ENCODE measurements at places on chromosomes 12 and 14.

DNA sequence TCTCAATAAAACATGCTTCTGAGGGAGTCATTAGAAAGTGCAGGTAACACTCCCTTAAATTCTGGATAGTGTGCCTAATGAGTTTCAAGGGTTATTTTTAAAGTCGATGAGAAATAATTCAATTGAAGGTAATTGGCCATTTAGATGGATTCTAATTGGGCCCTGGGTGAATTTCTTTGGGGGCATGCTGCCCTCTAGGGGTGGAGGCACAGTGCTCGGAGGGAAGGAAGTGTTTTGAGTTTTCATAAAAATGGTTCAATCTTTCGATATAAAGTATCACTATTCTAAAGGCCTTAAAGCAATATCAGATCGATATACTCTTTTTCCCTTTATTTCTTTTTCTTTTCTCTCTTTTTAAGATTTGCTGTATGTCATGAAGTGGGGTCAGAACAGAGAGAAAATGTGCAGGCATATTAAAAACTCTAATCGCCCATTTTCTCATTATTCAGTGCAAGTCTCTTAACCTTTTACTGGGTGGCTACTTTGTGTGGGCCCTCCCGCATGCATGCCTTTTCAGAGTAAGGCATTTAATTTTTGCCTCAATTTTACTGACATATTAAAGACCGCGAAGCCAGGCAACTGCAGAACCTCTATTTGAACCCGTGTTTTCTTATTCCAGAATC lies 25.5 kb downstream of the NKX2-8 start:
- DNase-seq: no peak

- no peak for DNase-seq
Measured at GRCh38 chr14:94480809-94481208, 4.8 kb upstream of the SERPINA9 start.

- no peak for DNase-seq
Measured at GRCh38 chr14:65070471-65070976, 31.8 kb downstream of the MAX start.

DNA sequence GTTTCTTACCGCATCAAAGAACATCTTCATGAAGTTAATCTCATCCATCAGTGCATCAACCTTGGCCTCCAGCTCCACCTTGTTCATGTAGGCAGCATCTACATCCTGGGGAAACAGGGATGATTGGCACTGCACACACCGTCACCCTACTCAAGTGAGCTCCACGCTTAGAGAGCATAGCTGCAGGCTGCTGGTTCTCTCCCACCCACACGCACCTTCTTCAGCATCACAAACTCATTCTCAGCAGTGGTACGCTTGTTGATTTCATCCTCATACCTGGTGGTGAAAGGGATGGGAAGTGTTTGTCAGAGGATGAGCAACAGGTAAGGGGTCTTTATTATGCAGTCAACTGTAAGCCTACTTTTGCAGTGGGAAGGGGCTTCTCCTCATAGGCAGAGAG lies 2.3 kb downstream of the KRT5 start:
- no peak for DNase-seq

- no peak for DNase-seq
Measured at GRCh38 chr14:58662018-58662417, 24.3 kb downstream of the DACT1 start.

- no peak for DNase-seq
Measured at GRCh38 chr12:19449814-19450213, 10.5 kb downstream of the AEBP2 start.

GRCh38 chr12:7868391-7868790 lies 4.3 kb downstream of the SLC2A14 start:
- no peak for DNase-seq

GRCh38 chr12:55711786-55712553 lies 3.9 kb upstream of the BLOC1S1 start:
- no peak for DNase-seq

DNA sequence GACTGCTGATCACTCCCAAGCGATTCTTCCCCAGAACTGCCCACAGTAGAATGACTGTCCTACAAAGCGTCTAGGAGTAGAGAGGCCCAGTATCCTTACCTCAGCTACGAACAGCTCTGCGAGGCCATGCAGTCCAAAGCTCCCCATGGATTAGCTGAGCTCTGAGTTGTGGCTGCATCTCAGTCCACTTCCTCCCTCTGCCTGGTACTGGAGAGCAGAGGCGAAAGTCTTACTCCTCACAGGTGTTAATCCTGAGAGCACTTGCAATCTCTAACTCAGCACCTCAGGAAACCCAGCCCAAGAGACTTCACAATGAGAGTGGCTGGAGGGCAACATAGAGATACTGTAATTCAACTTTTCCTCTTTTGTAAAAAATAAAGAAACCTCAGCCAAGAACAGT lies 493.1 kb downstream of the BCAT1 start:
- no peak for DNase-seq

DNA sequence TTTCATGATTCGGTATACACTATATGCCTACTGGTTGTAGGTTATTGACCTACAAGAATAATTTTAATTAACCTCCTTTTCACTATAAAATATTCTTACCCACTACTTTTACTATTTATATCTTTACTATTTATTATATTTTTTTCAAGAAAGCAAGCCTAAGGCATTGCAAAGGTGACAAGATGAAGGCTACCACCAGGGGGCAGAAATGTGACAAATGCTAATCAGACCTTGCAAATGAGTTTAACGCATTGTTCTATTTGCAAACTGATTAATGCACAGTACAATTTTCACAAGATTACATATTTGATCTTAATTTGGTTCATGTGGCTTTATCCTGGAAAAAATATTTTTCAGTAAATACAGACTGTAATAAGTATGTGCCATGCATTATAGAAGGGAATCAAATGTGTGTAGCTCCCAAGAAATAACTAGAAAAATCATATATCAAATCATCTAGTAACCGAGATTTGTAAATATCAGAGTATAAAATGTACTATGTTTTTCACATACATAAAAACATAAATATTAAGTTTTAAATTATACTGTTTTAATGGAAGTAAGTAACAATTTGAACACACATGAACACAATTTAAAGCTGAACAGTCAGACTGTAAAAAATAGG lies 107.0 kb downstream of the ADAMTS20 start:
- no peak for DNase-seq

GRCh38 chr12:109706747-109707469 lies 6.7 kb upstream of the FAM222A start:
- DNase-seq: no peak

- no peak for DNase-seq
Measured at GRCh38 chr14:59032826-59033225, 155.6 kb upstream of the DAAM1 start.

DNA sequence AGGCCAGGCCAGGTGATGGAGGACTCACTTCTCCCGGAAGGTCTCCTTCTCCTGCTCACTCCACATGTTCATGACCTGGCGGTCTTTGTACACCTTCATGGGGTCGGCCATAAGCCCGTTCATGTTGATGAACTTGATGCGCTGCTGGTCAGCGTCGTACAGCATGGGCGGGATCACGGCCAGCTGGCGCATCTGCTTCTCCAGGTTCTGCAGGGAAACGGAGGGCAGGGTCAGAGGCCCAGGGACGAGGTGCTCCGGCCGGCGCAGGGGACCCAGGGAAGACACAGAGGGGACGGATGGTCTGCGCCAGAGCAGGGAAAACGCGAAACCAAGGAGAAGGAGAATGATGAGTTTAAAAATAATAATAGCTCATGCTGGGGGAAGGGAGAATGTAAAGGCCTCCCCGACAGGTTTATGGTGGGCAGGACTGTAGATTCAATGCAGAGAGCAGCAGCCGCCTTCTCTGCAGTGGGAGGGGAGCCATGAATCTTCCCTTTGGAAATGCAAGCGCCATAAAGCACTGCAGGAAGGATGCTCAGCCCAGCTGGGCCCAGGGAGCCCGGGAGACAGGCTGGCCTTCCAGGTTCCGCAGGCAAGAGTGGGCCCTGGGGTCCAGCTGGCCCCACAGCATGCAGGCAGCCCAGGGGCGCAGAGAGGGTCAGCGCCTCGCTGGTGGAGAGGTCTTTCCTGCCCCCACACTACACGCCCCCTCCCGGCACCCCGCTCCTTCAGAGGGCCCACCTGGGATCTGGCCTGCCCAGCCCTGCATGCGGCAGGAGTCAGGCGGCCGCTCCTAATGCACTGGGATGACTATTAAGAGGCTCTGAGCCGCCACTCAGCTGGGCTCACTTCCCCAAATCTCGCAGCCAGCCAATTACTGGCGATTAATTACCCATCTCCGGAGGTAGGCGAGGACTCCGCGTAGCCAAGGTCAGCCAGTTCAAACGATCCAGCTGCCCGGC lies 132.0 kb downstream of the RFLNA start:
- no peak for DNase-seq

GRCh38 chr14:102781063-102781462 lies 3.8 kb downstream of the TRAF3 start:
- DNase-seq: no peak

GRCh38 chr12:56801661-56802622 lies 38.8 kb downstream of the HSD17B6 start:
- DNase-seq: no peak

All from stimulated activated CD8-positive, alpha-beta memory T cell treated with anti-CD3 and anti-CD28 coated beads, Interleukin-7, amount 100 ng/mL, for 4 hours (primary cell).